Iris pigment epithelial cell (primary cell): ENCODE measurements at places on chromosomes 13 and 19.

- DNase-seq = peak; percentile 47
Measured at GRCh38 chr13:91369441-91369831, 21.9 kb downstream of the MIR17HG start.

- DNase-seq = no peak
Measured at GRCh38 chr13:90618133-90618532, 729.4 kb upstream of the MIR17HG start.

GRCh38 chr19:42850981-42851717, 28.4 kb downstream of the PSG1 start:
- peak; percentile 98 for DNase-seq

DNA sequence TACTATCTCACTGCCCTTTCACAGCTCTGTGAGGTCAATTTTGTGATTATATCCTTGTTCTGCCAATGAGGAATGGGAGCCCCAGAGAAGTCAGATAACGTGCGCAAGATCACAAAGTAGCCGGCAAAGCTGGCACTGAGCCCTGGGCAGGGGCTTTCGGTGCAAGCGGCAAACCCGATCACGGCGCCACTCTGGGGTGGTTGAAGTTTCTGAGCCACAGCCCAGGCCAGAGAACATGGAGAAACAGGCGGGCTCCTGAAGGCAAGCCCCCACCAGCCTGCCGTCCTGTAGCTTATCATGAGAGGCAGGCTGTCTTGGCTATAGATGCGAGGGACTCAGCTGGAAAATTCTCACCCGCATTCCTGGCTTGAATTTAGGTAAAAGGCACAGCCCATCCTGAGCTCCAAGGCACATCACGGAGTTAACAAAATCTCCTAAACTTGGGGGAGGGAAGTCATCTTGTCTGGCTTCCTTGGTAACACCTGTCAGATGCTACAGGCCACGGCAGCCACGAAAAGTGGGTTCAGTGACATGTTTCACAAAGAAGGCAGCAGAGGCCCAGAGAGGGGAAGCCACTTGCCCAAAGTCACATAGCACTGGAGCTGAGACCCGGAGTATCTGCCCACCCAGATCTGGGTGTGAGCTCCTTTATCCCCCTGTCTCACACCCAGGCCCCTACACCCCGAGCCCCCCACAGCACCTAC, 12.5 kb downstream of the TNNT1 start:
- no peak for DNase-seq

- no peak for DNase-seq
Measured at GRCh38 chr19:45878043-45878794, 7.7 kb downstream of the IRF2BP1 start.

DNA sequence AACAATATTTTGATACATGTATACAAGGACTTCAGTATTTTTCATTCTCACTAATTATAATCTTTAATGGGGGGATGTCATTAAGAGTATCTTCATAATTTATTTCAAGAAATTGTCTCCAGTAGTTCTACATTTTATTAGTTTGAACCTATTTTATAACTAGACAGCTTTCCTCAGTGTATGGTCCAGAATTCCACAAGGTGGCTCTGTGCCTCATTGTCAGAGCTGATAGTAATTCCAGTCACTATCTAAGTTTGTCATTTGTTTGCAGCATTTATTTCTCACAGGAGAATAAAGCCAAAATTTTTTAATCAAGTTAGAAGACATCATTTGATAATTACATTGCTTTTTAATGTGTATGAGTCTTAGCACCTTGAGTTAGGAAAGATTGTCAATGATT, 1633.0 kb upstream of the PCDH20 start:
- DNase-seq = no peak

DNA sequence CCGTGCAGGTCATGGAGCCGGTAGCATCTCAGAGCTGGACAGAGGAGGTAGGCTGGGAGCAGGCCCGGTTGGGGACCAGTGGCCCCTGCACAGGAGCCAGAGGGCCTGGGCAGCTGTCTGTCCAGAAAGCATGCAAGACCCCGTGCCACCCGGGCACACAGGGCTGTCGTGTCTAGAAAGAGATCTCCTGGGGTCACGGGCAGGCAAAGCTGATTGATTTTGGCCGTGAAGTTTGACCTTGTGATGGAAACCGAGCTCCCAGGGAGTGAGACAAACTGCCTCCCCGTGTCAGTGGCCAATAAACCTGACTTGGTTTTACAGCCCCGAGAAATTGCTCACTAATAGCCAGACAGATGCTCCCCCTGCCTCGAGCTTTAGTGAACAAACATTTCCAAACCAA, 98.8 kb downstream of the KDM4B start:
- DNase-seq = no peak

DNA sequence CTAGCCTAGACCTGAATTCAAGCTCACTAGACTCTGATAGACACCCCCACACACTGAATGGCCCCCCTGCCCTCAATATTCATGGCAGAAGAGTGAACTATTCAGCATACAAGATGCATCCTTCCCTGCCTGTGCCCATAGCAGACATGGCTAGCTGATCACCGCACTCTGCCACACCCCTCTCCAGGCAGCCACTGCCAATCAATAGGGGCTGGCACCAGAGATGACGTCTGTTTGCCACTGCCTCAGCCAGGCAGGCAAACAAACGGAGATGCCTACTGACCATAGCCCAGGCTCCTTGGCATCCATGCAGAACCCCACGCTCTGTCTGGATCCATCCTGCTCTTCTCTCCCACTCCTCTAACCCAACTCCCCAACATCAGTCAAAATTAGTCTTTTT, 13.8 kb upstream of the NPAS1 start:
- DNase-seq = no peak

DNA sequence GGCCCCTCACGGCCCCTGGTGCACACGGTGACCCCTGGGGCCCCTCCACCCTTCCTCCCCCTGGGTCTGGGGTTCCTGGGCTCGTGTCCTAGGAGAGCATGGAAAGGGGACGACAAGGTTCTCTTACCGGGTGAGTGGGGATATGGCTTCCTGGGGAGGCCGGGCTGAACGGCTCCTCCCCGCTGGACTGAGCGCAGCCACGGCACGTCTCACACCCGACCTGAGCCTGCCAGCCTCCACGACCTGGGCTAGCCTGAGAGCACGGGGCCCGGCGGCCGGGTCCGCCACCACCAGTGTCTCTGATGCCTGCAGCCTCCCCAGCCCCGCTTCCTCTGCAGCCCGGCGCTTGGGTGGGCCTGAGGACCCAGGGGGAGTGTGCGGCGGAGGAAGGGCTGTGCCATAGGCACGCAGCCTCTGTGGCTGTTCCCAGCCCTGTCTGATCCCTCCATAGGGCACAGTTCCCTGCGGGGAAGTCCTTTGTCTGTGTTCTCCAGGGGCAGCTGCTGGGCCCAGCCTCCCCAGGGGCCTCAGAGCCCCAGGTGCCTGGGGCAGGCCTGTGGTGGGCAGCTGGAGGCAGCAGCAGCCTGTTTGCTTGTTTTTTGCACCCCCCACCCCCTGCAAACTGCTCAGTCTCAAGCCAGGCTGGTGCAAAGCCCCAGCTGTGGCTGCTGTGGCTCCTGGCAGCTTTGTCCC, 15.0 kb downstream of the PLIN4 start:
- no peak for DNase-seq

- no peak for DNase-seq
Measured at GRCh38 chr13:50733392-50733791, 110.1 kb downstream of the DLEU7 start.

DNA sequence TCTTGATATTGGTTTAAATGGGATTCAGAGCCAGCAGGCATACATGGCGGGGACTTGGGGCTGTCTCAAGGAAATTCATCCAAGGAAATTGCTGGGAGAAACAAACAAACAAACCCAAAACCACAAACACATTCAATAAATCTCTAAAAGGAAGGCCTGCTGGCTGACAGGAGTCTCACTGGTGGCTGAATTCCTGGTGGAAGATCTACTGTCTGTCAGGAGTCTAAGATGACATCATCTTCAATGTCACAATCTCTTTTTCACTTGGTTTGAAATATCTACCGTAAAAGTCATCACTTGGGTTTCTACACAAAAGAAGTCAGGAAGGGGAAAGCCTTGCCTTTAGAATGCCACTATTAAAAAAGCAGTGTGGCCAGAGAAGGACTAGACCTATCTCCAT, 87.9 kb downstream of the KLF5 start:
- peak; percentile 61 for DNase-seq

DNA sequence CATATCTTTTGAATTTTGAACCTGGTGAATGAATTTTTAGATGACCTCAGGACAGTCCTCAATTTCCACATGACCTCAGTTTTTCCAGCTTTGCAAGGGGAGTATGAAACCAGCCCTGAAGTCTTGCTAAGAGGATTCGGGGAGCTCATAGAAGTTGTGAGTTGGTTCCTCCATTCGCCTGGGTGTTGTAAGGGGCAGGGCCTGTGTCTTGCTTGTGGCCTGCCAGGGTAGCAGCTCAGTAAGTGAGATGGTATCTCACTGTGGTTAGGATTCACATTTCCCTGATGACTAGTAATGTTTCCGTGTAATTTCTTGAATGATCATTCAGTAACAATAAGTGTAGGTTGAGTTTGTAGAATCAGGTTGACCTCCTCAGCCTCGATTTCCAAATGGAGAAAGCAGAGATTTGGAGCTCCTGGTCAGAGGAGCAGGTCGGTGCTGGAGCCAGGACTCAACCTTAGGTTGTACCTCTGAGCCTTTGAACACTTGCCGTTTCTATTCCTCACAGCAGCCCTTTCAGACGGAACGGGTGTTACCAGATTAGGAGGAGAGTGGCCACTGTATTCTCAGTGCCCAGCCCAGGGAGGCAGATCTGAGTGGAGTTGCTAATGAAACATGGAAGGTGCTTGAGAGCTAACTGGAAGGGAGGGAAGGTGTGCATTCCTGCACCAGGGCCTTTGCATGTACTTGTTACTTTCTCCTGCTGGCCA, 14.6 kb downstream of the NACC1 start:
- DNase-seq = peak; percentile 86

DNA sequence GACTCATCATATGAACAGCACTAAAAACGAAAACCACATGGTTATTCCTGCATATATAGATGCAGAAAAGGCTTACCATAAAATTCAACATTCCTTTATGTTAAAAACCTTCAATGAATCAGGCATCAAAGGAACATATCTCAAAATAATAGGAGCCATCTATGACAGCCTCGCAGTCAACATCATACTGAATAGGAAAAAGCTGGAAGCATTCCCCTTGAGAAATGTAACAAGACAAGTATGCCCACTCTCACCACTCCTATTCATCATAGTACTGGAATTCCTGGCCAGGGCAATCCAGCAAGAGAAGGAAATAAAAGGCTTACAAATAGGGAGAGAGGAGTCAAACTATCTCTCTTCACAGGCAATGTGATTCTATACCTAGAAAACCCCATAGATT, 179.6 kb upstream of the HTR2A start:
- no peak for DNase-seq

- DNase-seq = peak; percentile 80
Measured at GRCh38 chr13:97258801-97259200, 36.7 kb downstream of the MBNL2 start.

GRCh38 chr19:29928831-29929230, 13.2 kb upstream of the URI1 start:
- no peak for DNase-seq

GRCh38 chr19:44909775-44910174, 4.2 kb downstream of the APOE start:
- DNase-seq = no peak

- DNase-seq = no peak
Measured at GRCh38 chr19:33295621-33296487, 6.5 kb downstream of the CEBPA start.

DNA sequence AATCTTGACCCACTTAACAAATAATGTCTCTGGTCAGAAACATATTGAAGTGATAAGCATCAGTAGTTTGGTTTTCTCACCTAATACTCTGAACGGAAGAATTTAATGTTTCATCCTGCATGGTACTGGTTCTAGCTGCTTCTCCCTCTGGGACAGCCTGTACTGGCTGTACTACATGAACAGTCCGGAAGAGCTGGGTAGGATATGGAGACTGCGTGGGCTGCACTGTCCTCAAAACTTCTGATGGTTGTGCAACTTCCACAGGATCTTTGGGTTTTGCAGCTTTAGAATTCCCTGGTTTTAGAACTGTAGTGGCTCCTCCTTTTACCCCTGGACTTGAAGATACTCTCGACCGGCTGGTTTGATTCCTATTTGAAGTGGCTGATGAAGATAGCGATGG, 78.3 kb downstream of the ELF1 start:
- peak; percentile 17 for DNase-seq

DNA sequence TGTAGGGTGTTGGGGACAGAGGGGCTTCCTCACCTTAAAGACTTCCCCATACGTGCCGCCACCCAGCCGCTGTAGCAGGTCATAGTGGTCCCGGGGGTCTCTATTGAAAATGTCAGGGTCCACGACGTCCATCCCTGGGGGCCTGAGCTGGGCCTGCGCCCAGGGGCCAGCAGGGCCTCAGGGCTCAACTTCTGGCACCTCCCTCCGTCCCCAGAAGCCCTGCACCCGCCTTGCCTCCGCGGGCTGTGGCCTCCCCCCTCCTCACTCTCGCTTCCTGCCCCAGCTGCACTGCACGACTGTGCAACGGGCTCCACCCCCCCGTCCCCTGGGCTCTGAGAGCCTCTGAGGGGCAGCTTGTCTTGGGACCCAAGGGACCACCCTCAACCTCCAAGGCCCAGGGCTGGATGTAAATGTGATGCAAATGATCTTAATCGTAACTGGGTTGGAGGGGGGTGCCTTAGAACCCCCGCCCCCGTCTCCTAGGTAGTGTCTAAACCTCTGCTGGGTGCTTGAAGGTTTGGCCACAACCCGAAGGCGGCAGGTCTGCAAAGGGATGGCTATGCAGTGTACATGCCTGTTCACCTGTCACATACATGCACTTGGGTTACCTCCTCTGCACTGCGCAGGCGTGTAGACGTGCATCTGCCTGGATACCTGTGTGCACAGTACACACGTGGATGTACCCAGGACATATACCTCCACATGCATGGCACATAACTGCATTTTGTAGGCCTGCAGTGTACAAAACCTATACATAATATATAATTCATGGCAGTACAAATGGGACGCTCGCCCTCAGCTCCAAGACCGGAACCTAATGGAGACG, at the start of gene MAP4K1:
TSS of gene MAP4K1 (minus strand) at position 190 of the 826 bp plus-strand sequence. CDS start at position 132, 58 bp downstream.
- DNase-seq = no peak

GRCh38 chr19:45440873-45441654, 17.3 kb upstream of the ERCC1 start:
- peak; percentile 67 for DNase-seq

GRCh38 chr19:38190793-38191192, 33.2 kb downstream of the DPF1 start:
- DNase-seq = no peak

GRCh38 chr13:67099494-67099893, 130.6 kb downstream of the PCDH9 start:
- no peak for DNase-seq

- no peak for DNase-seq
Measured at GRCh38 chr13:73481886-73482445, 423.2 kb downstream of the KLF5 start.
